ENCODE measurements at places on chromosomes 1 and 21.

DNA sequence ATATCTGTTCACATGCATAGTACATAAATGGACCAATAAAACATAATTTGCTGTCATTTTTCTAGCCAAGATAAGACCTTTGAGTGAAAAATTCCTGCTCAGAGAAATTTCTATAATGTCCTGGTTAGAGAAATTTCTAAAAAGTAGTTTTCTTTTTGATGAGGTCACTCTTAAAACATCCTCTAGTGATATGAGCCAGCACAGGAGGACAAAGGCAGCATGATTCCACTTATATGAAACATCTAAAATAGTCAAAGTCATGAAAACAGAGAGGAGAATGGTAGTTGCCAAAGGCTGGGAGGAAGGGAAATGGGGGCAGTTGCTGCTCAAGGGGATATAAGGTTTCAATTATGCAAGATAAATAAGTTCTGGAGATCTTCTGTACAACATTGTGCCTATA lies 239.4 kb downstream of the BACH1 start:
- no peak for DNase-seq

DNA sequence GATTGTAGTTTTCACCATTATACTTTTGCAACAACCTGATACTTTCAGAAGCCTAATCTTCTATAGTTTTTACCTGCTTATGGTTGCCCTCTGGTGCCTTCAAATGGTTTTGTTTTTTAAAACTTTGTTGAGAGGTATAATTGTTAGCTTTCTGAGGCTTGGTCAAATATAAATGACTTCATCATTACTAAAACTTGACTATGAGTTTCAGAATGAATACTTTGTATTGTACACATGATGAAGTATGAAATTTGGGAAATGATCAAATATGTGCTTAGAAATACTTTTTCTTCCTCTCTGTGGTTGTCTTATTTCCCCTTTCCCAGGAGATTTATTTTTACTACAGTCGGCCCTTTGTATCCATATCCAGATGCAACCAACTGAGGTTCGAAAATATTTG lies 151.8 kb upstream of the B3GALT2 start:
- no peak for DNase-seq

DNA sequence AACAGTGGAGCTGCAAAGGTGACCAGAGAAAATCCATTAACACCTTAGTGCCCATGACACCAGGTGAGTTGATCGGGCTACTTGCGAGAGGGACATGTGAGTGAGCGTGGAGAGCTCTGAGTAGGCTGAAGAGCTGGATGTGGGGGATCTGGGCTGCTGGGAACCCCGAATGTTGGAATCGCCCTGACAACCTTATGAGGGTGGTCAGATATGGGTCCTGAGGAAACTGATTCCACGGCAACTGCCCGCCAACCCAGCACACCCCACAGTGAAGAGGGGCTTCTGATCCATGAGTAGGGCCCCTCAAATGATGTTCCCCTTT lies 705 bp upstream of the QSOX1 start:
- no peak for DNase-seq

DNA sequence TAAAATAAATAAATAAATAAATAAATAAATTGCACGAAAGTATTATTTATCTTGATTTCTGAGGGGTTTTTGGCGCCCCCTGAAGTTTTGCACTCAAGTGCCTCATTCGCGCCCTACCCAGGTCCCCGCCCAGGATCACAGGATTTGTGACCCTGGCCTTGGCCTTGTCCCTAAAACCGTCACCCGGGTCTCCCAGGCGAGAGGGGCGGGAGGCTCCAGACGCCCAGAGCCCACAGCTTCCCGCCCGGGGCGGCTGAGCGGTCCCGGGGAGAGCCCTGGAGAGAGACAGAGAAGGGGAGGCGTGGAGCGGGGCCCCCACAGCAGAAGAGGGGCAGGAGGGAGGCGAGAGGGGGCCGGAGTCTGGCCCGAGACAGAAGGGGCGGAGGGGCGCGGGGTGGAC lies 91.8 kb upstream of the CASZ1 start:
- DNase-seq: no peak

GRCh38 chr21:15841856-15842564 lies 112.2 kb downstream of the USP25 start:
- DNase-seq: no peak

DNA sequence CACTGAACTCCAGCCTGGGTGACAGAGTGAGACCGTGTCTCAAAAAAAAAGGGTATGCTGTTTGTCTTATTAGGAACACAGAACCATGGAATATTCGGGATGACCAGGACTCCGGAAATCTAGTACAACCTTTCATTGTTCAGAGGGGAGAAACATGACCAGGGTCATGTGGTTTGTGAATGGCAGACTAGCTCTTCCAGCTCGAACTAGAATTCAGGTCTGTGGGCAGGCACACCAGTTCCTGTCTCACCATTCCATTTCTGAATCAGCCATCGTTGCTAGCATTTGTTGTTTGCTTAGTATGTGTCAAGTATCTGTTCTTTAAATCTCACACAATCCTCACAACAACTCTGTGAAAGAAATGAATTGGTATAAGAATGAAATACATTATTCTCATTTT lies 50.9 kb downstream of the MDM4 start:
- no peak for DNase-seq

DNA sequence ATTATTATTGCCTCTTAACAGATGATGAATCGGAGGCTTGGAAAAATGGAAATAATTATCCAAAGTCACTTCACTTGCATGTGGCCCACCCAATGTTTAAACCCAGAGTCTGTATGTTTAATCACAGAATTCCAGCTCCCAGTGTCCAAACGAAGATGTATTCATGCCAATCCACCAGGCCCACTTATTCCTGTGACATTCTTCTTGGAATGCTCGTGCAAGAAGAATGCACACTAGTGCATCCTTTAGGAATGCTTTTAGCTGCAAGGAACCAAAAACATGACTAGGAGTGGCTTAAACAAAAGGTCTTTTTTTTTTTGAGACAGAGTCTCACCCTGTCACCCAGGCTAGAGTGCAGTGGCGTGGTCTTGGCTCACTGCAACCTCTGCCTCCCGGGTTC lies 8.9 kb upstream of the OPRD1 start:
- DNase-seq: no peak

- no peak for DNase-seq
These were observed 486.1 kb upstream of the LRRC7 start for GRCh38 chr1:69081668-69082067.

DNA sequence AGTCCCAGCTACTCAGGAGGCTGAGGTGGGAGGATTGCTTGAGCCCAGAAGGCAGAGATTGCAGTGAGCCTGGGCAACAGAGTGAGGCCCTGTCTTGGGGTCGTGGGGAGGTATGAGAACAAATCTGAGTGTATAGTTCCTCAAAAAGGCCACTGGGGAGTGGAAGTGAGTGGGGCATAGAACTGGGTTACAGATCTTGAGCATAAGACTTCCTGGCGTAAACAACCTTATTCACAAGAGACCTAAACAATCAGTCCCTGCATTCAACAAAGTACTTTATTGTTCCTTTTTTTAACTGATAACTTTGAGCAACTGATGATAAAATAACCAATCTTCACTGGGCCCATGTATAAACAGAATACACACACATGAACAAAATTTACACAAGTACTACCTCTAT lies 72.7 kb upstream of the MUTYH start:
- DNase-seq: no peak

DNA sequence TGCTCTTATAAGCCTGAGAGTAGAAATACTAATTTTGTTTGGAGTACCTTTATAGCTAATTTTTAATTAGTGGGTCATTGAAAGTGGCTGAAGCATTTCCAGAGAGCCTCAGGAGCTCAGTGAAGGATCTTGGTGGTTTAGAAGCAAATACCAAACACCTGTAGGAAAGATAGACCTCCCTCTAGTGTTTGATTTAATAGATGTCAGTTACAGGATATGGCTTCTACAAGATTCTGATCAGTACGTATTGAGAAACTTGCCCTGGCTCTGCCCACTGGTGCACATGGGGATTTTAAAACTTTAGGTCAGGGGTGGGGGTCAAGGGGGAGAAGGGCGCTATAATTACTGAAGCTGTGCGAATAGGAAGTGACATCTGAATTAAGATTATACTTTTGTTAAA lies 122.2 kb downstream of the POU2F1 start:
- peak; percentile 14 for DNase-seq

DNA sequence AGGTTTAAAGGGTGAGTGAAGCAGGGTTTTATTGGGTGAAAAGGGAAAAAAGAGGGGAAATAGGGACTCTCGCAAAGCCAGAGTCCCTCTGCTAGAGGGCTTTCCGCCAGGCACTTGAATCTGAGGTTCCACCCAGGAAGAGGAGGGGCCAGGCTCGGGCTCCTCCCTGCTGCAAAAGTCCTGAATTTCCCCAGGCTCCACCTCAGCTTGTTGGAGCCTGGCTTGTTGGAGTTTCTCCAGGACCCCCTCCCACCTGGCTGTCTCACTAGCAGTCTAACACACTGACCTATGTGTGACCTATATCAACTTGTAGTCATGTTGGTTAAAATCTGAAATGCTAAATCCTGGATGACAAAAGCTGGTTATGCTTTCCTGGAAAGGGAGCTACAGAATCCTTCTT lies 25.5 kb downstream of the GBP2 start:
- DNase-seq: no peak

GRCh38 chr1:19672237-19672636 lies 7.6 kb downstream of the HTR6 start:
- no peak for DNase-seq

- DNase-seq: no peak
These were observed 7.0 kb downstream of the NOL9 start for GRCh38 chr1:6547301-6547700.
